ENCODE measurements at places on chromosomes 1 and 21.

GRCh38 chr1:206892351-206892984 lies 4.8 kb upstream of the IL24 start:
- no peak for DNase-seq

DNA sequence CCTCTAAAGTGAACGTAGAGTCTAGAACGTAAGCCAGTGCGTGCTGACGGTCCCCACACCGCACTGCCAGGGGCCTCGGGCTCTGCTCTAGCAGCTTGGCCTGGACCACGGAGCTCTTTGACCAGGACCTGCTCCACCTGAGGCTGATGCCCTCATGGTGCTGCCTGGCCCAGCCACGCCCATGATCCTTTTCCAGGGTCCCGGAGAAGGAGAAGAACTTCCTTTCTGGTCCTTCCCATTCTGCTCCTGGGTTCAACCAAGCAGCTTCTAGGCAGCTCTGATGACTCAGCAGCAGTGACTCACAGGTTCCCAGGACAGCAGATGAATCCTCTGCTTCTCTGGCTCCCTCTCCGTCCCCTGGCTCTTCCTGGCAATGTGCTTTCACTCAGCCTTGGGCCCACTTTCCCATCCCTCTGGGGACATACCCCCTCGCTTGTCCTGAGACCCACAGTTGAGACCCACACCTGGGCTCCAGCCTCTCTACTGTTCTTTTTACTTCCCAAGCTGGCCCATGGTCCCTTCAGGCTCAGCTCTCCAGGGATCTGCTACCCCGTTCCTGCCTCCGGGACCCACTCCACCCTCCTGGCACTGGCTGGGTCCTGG lies 246.3 kb upstream of the RAB4A start:
- DNase-seq: no peak

DNA sequence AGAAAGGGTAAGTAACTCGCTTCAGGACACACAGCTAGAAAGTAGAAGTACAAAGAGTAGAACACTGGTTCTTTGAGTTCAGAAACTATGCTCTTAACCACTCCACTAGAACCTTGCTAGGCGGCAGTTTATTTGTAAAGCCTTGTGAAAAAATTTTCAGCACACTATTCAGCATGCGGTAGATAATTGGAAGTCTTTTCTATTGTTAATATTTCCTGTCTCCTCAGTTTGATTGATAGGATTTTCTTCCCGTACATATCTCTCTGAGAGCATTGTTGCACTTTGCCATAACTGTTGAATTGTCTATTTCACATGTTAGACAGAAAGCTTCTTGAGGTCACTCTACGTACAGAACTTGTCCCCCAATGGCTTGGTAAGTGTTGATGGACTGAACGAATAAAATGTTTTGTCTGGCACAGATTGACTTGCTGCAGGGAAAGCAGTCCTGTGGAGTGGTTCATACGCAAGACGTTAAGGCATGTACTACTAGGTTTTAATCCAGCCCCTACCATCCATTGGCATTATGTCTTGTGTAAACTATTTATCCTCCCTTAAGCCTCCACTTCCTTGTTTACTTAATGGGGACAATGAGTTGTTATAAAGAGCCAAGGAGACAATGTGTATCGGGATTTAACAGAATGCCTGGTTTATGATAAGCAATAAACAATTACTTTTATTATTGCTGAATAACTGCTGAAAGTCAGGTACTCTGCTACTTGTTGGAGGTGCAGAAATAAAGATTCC lies 35.8 kb downstream of the C1orf21 start:
- no peak for DNase-seq

GRCh38 chr1:10965546-10966226 lies 46.8 kb upstream of the TARDBP start:
- no peak for DNase-seq

GRCh38 chr1:11046270-11046566 lies 821 bp downstream of the MASP2 start:
- no peak for DNase-seq

DNA sequence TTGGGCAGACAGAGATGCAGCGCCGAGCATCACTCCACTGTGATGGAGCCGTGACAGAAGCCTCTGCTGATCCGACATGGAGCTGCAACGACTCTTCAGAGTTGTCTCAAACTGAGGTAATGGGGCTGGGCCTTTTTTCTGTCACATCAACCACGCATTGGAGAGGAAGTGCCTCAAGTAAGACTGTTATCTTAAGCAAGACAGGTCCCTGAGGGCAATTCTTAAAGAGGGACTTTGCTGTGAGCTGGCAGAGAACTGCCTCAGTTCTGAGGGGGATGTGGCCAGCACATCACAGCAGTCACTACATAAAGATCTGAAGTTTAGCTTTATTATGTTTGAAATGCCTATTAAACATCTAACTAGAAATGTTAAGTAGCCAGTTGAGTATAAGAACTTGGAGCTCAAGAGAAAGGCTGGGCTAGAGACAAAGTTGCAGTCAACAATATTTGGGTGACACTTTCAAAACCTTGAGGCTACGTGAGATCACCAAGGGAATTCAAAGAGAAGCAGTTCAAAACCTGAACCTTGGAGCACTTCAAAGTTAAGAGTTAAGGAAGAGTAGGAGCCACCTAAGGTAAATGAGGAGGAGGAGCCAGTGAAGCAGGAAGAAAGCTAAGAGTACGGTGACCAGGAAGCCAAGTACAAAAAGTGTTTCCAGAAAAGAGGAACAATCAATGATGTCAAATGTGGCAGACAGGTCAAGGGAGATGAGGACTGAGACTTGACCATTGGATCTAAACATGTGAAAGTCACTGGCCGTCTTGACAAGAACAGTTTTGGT lies 54.2 kb upstream of the BCL9 start:
- DNase-seq: no peak

DNA sequence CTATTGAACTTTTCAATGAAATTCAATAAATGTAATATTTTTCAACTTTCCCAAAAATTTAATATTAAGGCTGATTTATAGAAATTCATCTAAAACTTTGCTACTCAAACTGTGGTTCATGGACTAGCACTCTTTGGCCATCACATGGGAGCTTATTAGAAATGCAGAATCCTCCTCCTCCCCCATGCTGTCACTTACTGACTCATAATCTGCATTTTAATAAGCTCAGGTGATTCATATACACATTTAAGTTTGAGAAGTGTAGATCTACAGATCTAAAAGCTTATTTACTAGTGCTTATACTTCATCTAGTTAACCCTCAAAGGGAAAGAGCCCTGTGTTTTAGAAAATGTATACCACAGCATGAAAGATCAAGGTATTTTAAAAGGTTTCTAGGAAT lies 84.3 kb downstream of the HS2ST1 start:
- no peak for DNase-seq

- DNase-seq: no peak
Measured at GRCh38 chr21:18711662-18712061, 308.1 kb upstream of the TMPRSS15 start.

DNA sequence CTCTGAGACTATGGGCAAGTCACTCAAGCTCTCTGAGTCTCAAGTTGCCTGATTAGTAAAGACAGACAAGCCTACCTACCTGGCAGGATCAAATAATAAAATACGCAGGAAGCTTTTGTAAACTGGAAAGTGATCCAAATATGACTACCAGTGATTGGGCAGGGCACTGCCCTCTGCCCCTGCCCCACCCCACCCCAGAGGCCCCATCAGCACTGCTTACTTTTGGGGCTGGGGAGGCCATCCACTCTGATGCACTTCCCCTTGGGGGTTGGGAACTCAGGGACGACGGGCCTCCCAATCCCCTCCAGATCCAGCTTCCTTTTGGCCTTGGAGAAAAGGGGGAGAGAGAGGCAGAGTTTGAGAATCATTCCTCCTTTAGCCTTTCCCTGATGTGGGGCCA lies 6.9 kb downstream of the E2F2 start:
- no peak for DNase-seq

- DNase-seq: peak; percentile 24
Measured at GRCh38 chr1:50959303-50959912, 659 bp downstream of the FAF1 start.

DNA sequence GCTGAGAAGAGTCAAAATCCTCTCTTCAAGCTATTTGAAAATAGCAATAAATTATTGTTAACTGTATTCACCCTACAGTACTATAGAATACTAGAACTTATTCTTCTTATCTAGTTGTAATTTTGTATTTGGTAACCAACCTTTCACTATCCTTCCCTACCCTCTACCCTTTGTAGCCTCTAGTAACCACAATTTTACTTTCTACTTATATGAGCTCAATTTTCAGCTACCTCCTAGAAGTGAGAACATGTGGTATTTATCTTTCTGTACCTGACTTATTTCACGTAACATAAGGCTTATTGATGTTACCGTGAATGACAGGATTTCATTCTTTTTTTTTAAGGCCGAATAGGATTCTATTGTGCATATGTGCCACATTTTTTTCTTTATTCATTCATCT lies 30.0 kb downstream of the ZC3H11B start:
- no peak for DNase-seq

- DNase-seq: peak; percentile 38
Measured at GRCh38 chr1:111516005-111516535, 12.6 kb upstream of the ADORA3 start.

- no peak for DNase-seq
Measured at GRCh38 chr1:83761167-83762038, 237.5 kb downstream of the TTLL7 start.

DNA sequence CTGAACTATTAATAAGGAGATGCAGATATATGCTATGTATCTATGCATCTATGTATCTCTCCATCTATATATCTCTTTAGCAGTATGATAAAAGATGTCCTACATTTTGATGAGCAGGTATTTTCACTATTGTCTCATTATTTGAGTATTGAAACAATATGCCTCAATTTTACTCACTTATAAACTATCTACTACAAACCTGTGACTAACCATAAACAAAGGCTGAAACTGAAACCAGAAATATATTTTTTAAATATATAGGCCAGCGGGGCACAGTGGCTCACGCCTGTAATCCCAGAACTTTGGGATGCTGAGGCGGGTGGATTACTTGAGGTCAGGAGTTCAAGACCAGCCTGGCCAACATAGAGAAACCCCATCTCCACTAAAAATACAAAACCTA lies 22.0 kb downstream of the EIF4G3 start:
- peak; percentile 11 for DNase-seq

- no peak for DNase-seq
Measured at GRCh38 chr21:41620982-41621381, 113.0 kb upstream of the TMPRSS2 start.

DNA sequence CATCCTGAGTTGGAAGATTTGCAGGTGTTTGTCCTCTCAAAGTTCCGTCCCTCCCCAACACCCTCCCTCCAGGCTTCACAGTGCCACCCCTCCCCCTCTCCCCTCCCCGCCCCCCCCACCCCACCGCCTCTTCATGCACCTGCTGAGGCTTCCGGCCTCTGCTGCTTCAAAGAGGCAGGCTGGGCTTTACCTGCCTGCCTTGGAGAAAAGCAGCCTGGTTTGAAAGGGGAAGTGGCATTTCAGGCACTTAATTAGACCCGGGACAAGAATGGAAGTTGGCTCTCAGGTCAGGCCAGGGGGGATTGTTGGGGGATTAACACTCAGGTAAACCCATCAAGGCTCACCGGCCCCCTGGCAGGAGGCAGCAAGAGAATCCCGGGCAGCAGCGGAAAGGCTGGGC lies 21.1 kb downstream of the PAX7 start:
- no peak for DNase-seq

DNA sequence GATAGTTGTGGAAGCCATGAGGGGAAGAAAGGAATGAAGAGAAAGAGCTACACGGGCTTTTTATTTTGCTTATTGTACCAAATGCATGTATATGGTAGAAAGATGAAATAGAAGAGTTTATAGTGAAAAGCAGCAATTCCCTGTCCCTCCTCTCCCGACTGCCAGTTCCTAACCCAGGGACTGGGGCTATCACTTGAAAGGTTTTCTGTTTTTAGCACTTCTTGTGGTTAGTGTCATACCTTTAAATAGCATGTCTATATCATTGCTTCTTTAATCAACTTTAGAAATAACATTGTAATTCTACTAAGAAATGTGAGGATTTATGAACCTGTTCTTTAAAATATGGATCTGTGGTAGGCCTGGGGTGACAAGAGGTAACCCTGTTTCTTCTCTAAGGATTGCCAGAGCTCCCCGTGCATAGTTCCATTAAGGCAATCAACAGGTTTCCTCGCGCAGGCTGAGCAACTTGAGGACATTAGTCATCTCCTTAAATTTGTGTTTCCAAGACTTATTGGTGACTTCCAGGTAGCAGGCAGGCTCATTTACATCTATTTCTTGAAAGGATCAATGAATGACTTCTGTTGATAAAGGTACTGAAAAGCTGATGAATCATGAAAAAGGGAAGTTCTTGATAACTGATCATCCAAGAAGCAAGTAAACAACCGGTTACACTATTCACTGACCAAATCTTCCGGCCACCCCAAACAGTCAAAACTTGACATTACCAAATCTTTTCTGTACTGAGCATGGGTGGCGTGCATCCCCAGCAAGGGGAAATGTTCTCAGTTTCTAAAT lies 37.8 kb upstream of the S1PR1 start:
- DNase-seq: peak; percentile 94

- peak; percentile 37 for DNase-seq
Measured at GRCh38 chr1:99544328-99544727, 101.6 kb upstream of the PALMD start.

- no peak for DNase-seq
Measured at GRCh38 chr21:15007716-15008296, 57.0 kb downstream of the NRIP1 start.
